ENCODE measurements at places on chromosomes 5 and 9. TPM values are rescaled to one million over a fixed set of nuclear protein-coding genes. Genes with fewer than 3 reads are reported as not detected.

ROPN1L gene
- 0.68 TPM for total RNA-seq

GABRA6 gene
- not detected for total RNA-seq

TEK gene
- total RNA-seq, result 0.26 TPM

IL5 gene
- total RNA-seq, result not detected

DEPDC1B gene
- 0.99 TPM for total RNA-seq

FAM153A gene
- total RNA-seq, result 0.19 TPM

CCDC192 gene
- not detected for total RNA-seq

SNCAIP gene
- not detected for total RNA-seq

TEX48 gene
- total RNA-seq, result not detected

PIP5KL1 gene
- 0.36 TPM for total RNA-seq

HTR4 gene
- not detected for total RNA-seq

RFESD gene
- 1.2 TPM for total RNA-seq

- DNase-seq, result no peak
Observed at GRCh38 chr9:110338143-110338542, 480 bp upstream of the TXNDC8 start.

GRCh38 chr5:163760498-163760897 is 255.1 kb downstream of the MAT2B start:
- DNase-seq, result no peak

- DNase-seq, result peak; percentile 58
Observed at GRCh38 chr9:9942764-9943424, 669.9 kb downstream of the PTPRD start.

DNA sequence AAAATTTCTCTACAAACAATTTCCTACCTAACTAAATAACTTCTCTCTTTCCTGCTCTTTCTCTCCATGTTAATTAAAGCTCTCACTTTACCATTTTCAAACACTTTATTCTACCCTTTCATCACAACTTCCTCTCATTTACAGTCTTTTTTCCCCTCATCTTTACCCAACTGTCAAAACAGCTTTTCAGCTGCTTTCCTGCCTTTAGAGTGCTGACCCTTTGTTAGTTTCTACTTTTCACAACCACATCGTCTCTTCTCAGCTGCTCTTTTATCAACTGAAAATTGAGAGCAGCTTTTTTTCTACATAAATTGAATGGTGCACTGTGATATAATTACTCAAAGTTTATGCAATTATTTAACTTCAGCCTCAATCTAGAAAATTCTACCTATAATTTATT is 3.1 kb upstream of the HOMER1 start:
- DNase-seq, result no peak

DNA sequence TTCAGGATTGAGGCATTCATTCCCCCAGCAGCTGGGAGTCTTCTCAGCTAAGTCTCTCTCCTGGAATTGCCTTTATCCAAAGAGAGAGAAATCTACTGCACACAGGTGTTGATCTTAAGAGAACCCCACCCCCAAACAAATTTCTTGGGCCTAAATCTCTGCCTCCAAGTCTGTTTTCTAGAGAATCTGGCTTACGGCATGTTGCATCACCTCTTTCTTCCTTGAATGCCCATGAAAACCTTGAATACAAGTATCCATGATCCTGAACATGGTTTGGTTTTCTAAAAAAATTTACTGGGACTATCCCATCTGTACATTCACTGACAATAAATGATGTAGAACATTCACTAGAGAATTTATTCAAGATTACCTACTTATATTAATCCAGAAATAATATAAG is 401.6 kb downstream of the PDE4D start:
- DNase-seq, result no peak

DNA sequence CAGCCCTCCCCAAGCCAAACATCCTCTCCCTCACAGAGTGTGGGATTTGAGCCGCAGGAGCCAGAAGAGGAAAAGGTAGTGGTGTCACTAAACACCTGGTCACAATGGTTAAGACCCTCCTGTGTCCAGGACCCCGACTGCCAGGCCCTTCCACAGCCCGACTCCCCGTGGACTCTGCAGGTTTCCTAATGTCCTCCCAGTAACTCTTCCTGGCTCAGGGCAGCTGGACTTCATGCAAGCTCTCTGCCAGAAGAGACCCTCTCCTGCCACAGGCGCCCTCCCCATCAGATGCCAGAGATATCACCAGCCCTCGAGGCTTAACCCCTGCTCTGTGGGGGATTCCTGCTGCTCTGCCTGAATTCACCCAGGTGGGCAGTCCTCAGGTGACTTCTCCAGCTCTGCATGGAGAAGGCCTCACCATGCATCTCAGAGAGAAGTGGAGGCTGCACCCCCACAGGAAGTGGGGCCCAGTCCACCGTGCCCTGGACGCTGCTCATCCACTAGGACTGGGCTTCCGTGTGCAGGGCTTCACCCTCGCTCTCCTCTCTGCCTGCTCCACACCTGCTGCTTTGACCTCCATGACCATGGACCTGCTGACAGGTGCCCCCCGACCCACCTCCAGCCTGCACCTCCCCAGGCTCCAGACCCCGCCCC is 111.2 kb downstream of the ADAMTS2 start:
- DNase-seq, result no peak

DNA sequence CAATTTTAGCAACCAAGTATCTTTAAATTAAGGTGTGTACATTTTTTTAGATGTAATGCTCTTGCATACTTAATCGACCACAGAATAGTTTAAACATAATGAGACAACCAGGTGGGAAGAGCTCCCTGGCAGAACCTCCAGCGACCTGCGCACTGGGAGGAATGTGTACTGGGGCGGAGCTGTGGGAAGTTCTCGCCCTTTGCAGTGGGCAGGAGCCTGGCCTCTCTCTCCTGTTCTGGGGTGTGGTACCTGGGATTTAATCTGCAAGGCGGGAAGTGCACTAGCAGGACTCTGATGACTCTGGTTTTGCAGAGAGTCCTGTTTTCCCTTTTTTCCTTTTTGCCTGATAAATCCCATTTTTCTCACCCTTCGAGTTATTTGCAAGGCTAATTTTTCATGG is 150.7 kb downstream of the SLC28A3 start:
- no peak for DNase-seq

DNA sequence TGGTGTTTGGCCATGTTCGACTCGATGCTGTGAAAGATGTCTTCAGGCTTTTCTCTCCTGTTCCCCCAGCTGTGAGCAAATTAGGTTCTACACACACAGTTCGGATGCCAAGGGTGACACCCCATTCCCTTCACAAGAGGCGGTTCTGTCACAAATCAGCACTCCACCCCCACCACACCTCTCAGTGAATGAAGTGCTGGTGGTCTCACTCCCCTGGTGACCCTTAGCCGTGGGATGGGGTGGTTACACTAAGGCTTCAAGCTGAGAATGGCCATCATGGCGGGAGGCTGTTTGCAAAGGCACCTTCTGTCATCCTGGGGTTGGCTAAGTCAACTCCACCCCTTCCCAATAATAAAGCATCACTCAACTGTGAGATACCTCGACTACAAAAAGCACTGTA is 26.4 kb downstream of the AMBP start:
- no peak for DNase-seq

- no peak for DNase-seq
Observed at GRCh38 chr9:93471124-93471523, 17.7 kb upstream of the FAM120AOS start.

DNA sequence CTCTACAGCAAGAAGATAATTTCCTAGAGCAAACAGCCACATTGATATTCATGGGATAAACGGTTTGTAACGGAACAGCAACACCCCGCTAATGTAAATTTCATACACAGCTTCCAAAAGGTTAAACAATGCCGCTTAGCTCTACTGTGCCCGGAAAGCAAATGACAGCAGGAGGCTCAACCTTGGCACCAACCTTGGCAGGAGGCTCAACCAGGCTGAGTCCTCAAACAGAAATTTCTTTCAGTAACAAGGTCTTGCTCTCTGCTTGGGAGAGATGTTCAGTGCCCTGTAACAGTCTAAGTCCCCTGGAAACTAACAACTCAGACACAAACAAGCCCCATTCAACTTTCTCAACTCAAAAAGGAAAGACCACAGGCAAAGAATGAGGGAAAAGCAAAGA is 11.1 kb upstream of the PPP1R2B start:
- DNase-seq, result no peak

DNA sequence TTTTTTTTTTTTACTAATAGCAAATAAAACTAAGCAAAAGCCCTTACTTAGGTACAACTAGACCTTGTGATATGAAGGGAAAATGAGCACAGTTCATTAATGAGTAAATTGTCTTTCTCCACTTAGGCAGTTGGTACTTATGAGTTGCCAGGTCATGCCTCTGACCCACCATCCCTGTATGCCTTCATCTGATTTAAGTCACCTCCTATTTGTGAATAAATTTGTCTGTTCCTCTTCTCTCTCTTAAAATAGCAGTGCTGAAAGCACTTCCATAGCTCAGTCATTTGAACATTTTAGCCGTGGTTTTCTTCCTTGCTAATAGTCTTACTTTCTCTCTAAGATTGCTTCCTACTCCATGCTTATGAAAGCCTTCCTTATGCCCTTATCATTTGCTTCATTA is 61.4 kb downstream of the SLC44A1 start:
- DNase-seq, result peak; percentile 63

GRCh38 chr5:150516011-150516410 is 8.1 kb downstream of the NDST1 start:
- DNase-seq, result peak; percentile 58

DNA sequence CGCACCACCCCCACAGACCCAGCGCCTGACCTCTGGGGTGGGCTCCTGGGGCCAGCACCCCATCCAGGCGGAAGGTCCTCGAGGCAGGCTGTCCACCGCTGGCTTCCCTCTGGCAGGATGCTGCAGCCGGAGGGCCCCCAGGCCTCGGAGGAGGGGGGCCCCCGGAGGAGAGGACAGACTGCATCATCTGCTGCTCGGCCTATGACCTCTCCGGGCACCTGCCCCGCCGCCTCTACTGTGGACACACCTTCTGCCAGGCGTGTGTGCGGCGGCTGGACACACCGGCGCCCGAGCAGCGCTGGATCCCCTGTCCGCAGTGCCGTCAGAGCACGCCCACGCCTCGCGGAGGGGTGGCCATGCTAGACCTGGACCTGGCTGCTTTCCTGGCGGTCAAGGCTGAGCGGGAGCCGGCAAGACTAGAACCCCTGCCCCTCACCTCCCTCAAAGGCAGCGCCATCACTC is 1.2 kb downstream of the RNF224 start:
- no peak for DNase-seq

DNA sequence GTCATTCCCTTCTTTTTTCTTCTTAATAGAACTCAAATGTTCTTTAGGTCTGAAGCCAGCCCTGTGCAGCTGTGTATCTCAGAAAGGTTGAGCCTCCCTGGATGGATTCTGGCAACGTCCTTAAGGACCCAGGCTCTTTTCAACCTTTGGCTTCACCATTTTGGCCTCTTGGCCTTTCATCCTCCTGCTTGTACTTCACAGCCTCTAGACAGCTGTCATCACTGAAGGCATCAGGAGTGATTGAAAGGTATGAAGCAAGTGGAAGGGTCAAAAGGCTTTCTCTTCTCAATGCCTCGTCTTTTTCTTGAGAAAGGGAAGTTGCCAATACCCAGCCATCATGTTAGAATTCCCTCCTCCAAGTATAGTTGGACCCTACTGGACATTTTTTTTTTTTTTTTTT is 81.2 kb upstream of the RANBP3L start:
- DNase-seq, result no peak

Measured in myocyte (in vitro differentiated cells).